PC-3 (cell line): ENCODE measurements at places on chromosomes 4 and X. TPM values are rescaled to one million over a fixed set of nuclear protein-coding genes. Genes with fewer than 3 reads are reported as not detected.

The MAPK10 gene
- total RNA-seq: 0.44 TPM in 1 of 2 replicates, not detected in the other

The DMD gene
- not detected in 2 replicates for total RNA-seq

The SSX4 gene
- not detected in 2 replicates for total RNA-seq

The IQCM gene
- total RNA-seq: not detected in 2 replicates

The MSX1 gene
- total RNA-seq: 7.5 and 10.4 TPM in 2 replicates

The GSX2 gene
- total RNA-seq: not detected in 2 replicates
